Aortic smooth muscle cell (primary cell): ENCODE measurements at places on chromosomes 1 and 21. TPM values are rescaled to one million over a fixed set of nuclear protein-coding genes. Genes with fewer than 3 reads are reported as not detected.

Gene FCRL6
- not detected in 2 replicates for total RNA-seq

Gene CHD1L
- total RNA-seq, result 41.5 and 45.6 TPM in 2 replicates

Gene HAO2
- total RNA-seq, result not detected in 2 replicates

Gene KCNK1
- total RNA-seq, result 3.9 and 6.3 TPM in 2 replicates

Gene COL16A1
- 48.1 and 59.5 TPM in 2 replicates for total RNA-seq

Gene ITGB3BP
- 22.4 and 23.8 TPM in 2 replicates for total RNA-seq

Gene CDCA8
- total RNA-seq, result 4.5 and 6.1 TPM in 2 replicates

Gene ITGB2
- 0.06 and 0.13 TPM in 2 replicates for total RNA-seq

Gene TRIM67
- under 0.01 TPM in 1 of 2 replicates, not detected in the other for total RNA-seq

Gene ACKR1
- not detected in 2 replicates for total RNA-seq

Gene TCHHL1
- not detected in 2 replicates for total RNA-seq

Gene CALML6
- total RNA-seq, result 0.31 and 0.40 TPM in 2 replicates

Gene GCSAML
- total RNA-seq, result not detected in 2 replicates

Gene PLA2G2D
- not detected in 2 replicates for total RNA-seq

Gene HMGCS2
- not detected in 2 replicates for total RNA-seq

Gene RORC
- total RNA-seq, result not detected in 2 replicates

Gene CLCA4
- 0.40 TPM in 1 of 2 replicates, not detected in the other for total RNA-seq

Gene SLC1A7
- total RNA-seq, result 0.13 and 0.25 TPM in 2 replicates

Gene WDR64
- not detected in 2 replicates for total RNA-seq

Gene TMEM52
- total RNA-seq, result not detected in 2 replicates

Gene TNNT2
- total RNA-seq, result not detected in 2 replicates

Gene FCMR
- total RNA-seq, result 0.12 TPM in 1 of 2 replicates, not detected in the other

Gene CD101
- 0.26 and 0.31 TPM in 2 replicates for total RNA-seq

Gene TMPRSS15
- under 0.01 and 0.06 TPM in 2 replicates for total RNA-seq

Gene FCN3
- not detected in 2 replicates for total RNA-seq

Gene GPN2
- 10.8 and 13.2 TPM in 2 replicates for total RNA-seq

Gene THEM5
- total RNA-seq, result not detected in 2 replicates

Gene TAF5L
- total RNA-seq, result 13.5 and 13.6 TPM in 2 replicates

Gene NUDT17
- 3.7 and 4.1 TPM in 2 replicates for total RNA-seq
